Activated T-helper 1 cell treated with anti-CD3 and anti-CD28 coated beads, Interleukin-2, amount 50 U/mL, for 16 hours (primary cell): ENCODE measurements at places on chromosomes 2 and 18.
A peak's percentile ranks its signal among the peaks of the same experiment; 100 is the strongest.

DNA sequence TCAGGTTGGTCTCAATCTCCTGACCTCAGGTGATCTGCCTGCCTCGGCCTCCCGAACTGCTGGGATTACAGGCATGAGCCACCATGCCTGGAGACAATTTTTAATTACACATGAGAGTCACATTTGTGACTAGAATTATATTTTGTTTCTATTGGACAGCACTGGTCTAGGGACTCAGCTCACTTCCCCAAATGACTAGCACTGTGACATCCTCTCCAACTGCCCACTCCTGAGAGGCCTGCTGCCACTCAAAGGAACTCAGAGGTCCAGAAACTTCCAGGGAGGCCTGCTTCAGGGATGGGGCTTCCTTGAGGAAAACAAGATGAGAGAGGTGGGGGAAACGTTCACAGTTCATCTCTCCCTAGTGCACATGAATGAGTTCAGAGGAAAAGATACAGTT lies 29.5 kb downstream of the TMEM163 start:
- no peak for DNase-seq

GRCh38 chr2:24334245-24334633 lies 26.1 kb downstream of the ITSN2 start:
- no peak for DNase-seq

GRCh38 chr18:21955757-21956652 lies 213.4 kb upstream of the GATA6 start:
- DNase-seq = peak; percentile 63

DNA sequence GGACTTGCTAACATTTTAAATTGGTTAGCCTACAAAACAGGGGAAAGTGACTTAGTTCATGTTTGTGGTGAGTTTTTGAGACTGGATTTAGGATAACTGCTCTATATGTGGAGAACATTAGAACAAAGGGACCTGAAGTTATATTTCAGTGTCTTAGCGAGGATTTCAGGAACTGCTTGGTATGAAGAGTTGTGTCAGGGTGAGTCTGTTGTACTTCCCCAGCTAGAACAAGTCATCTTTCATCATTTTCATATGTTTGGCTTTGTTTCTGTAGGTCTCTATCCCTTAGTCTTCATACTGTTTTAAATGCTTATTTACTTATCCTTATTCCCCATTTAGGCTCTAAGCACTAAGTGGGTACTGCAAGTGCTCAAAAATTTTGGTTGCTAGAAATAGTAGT lies 41.9 kb downstream of the KCMF1 start:
- DNase-seq = no peak

GRCh38 chr18:27582760-27583412 lies 397.8 kb upstream of the CHST9 start:
- DNase-seq = no peak

GRCh38 chr2:191321861-191322662 lies 76.9 kb downstream of the MYO1B start:
- DNase-seq = no peak

- DNase-seq = peak; percentile 31
These were observed 98.3 kb downstream of the PIK3C3 start for GRCh38 chr18:42053188-42053781.

GRCh38 chr2:98505971-98506664 lies 61.5 kb downstream of the INPP4A start:
- DNase-seq = no peak
